Epithelial cell of alveolus of lung (primary cell): ENCODE measurements at places on chromosomes 1 and 21. TPM values are rescaled to one million over a fixed set of nuclear protein-coding genes. Genes with fewer than 3 reads are reported as not detected.

MSH4 gene
- total RNA-seq: not detected in 2 replicates

GRIK1 gene
- total RNA-seq: not detected in 2 replicates

LHX8 gene
- total RNA-seq: not detected in 2 replicates

PLA2G4A gene
- 5.7 and 5.9 TPM in 2 replicates for total RNA-seq

ZFP69 gene
- total RNA-seq: 3.0 TPM in 2 replicates

PKLR gene
- total RNA-seq: not detected in 2 replicates

ID3 gene
- 114 and 706 TPM in 2 replicates for total RNA-seq

LCE2B gene
- not detected in 2 replicates for total RNA-seq

LORICRIN gene
- total RNA-seq: not detected in 2 replicates

CLCNKA gene
- total RNA-seq: not detected in 2 replicates

KCNH1 gene
- total RNA-seq: 0.78 TPM in 1 of 2 replicates, not detected in the other

LRRC8D gene
- 25.0 and 37.8 TPM in 2 replicates for total RNA-seq

THEM5 gene
- not detected in 2 replicates for total RNA-seq

LRRC53 gene
- total RNA-seq: not detected in 2 replicates

LIN28A gene
- total RNA-seq: not detected in 2 replicates

GBP3 gene
- total RNA-seq: 23.7 and 25.6 TPM in 2 replicates

KRTAP11-1 gene
- total RNA-seq: not detected in 2 replicates

PPFIA4 gene
- 0.65 and 12.5 TPM in 2 replicates for total RNA-seq

CENPF gene
- 28.3 TPM in 2 replicates for total RNA-seq

OR2L2 gene
- total RNA-seq: not detected in 2 replicates

OR2M2 gene
- not detected in 2 replicates for total RNA-seq

GPR52 gene
- not detected in 2 replicates for total RNA-seq

HSD3B1 gene
- total RNA-seq: 0.39 TPM in 1 of 2 replicates, not detected in the other

C1orf210 gene
- total RNA-seq: not detected in 2 replicates

PTGER3 gene
- 0.16 and 0.39 TPM in 2 replicates for total RNA-seq

SYNJ1 gene
- 2.7 and 9.3 TPM in 2 replicates for total RNA-seq

CHAF1B gene
- total RNA-seq: 4.2 and 7.0 TPM in 2 replicates

HTR6 gene
- not detected in 2 replicates for total RNA-seq

MCOLN2 gene
- 0.88 and 2.1 TPM in 2 replicates for total RNA-seq

PHACTR4 gene
- total RNA-seq: 9.1 and 14.5 TPM in 2 replicates

ZBTB7B gene
- 18.7 and 19.7 TPM in 2 replicates for total RNA-seq

ZDHHC18 gene
- total RNA-seq: 15.3 and 25.9 TPM in 2 replicates

S100A1 gene
- 0.72 TPM in 1 of 2 replicates, not detected in the other for total RNA-seq

KRTAP12-3 gene
- total RNA-seq: not detected in 2 replicates

KIF26B gene
- total RNA-seq: 2.3 and 2.7 TPM in 2 replicates
